ENCODE measurements at places on chromosomes 2 and 18.

GRCh38 chr2:157173740-157174184 lies 83.7 kb upstream of the GALNT5 start:
- DNase-seq = no peak

DNA sequence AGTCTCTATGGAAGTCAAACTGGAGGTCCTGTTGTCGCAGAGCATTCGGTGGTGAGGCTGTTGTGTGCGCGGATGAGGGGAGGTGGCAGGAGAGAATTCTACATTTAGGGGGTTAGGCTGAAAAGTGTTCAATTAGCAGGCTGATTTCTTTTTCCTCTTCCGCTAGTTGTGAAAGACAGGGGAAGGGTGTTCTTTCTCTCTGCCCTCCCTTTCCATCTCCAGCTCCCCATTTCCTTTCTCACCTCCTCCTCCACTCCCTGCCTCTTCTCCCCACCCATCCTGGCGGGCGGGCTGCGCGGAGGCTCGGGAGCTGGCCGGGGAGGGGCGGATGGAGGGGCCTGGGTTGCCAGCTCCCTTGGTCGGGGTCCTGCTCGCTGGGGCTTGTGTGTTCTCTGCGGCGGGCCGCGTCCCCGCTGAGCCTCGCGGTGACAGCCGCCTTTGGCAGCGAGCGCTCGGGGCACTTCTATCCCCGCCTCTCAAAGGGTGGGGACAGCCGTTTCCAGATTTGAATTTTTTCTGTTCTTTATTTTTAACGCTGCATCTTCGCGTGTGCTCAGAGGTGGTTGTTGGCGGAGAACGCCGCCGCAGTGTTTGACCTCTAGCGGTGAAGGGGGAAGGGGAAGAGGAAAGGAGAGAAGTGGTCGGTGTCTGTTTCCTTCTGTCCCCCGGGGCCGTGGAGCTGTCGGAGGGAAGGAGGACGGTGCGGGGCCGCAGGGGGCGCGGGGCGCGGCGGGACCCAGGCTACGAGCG lies 3.6 kb downstream of the SOX11 start:
- DNase-seq = no peak

GRCh38 chr2:117523267-117523666 lies 291.2 kb upstream of the DDX18 start:
- no peak for DNase-seq

DNA sequence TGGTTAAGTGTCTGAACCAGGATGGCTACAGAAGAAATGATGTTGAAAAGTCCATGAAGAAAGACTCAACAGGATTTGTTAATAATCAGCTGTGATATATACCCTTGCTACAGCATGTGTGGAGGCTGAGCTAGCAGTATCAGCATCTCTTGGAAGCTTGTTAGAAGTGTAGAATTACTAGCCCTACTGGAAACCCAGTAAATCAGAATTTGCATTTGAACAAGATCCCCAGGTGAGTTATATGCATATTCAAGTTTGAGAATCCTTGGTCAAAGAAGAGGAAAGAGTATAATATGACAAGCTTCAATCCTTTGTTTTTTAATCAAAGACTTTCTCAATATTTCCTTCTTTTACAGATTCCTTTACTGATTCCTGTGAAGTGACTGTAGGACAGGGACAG lies 109.0 kb upstream of the KCNJ3 start:
- no peak for DNase-seq

DNA sequence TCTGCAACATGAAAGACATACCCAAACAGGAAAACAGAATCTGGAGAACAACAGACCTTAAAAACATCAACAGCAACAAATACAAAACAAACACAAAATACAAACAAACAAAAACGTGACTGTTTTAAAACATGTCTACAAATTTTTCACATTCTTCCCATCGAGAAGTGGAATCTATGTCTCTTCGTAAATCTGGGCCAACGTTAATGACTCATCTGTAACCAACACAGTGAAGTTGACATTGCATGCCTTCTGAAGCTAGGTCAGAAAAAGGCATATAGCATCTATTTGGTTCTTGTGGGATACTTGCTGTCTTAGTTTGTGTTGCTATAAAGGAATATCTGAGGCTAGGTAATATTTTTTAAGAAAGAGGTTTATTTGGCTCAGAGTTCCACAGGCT lies 269.0 kb upstream of the FBXO11 start:
- no peak for DNase-seq

DNA sequence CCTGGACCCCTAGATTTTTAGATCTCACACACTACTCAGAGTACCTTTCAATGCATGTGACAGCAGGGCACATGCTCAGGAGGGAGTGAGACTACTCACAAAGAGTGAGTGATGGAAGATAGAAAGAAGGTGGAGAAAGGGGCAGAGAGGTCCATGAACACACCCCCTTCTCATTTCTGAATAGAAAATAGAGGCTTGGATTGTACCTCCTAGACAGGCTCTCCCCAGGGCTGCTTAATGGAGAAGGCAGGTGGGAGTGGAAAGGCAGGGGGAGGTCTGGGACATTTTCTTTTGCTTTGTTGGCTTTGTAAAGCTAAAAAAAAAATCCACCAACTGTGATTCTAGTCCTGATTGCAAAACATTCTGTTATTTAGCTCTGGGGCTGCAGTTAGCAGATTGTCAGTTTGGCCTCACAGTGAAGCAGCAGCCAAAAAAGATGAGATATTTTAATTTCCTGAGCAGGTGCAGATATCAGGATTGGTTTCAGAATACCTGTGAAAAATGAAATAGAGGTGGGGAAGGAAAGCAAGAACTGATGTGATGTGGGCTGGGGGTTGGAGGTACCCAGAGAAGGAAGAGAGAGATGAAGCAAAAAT lies 119.3 kb upstream of the GYPC start:
- no peak for DNase-seq

- peak; percentile 12 for DNase-seq
Observed at GRCh38 chr2:113700186-113700841, 56.1 kb downstream of the SLC35F5 start.

DNA sequence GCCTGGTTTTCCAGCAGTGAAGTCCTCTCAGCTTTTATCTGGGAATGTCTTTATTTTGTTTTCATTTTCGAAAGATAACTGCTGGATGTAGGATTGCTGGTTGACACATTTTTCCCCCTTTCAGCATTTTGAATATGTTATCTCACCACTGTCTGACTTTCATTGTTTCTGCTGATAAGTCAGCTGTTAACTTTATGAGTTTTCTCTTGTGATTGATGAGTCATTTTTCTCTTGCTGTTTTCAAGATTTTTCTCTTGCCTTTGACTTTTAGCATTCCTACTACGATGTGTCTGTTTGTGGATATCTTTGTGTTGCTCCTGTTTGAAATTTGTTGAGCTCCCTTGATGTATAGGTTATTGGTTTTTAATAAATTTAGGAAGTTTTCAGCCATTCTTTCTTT lies 85.5 kb downstream of the AGPS start:
- no peak for DNase-seq

DNA sequence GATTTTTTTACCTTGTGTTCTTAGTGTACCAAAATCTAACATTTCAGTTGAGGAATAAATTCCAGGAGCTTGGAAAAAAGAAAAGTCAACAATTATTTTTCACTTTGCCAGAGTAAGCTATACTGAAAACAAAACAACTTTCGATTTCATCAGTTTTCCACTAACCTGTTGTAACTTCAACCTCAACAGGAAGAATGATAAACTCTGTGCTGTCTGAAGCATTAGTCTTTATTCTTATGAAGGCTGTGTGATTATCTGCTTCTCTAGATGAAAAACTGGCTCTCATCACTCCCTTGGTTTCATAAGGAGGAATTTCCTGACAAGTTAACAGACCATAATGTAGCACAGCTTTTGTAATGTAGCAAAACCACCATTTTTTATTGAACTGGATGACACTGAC lies 121.2 kb downstream of the ZAP70 start:
- DNase-seq = no peak

DNA sequence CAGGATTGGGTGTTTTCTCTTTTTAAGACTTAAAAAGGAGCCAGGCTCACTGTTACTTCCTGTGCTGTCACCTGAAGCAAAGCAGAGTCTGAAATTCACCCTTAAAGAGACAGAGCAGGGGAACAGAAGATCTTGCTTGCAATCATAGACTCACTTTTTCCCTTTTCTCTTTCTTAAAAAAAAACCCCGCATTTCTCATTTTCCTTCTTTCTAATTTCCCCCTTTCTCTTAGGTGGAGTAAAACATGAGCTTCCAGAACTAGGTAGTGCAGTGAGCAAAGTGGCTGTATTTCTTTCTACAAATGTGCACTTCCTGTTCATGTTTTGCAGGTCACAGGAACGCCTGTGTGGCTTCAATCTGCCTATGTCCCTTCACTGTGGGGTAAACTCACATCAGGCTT lies 381.2 kb downstream of the LPIN1 start:
- DNase-seq = no peak

GRCh38 chr2:114128725-114129124 lies 238.8 kb downstream of the ACTR3 start:
- no peak for DNase-seq

DNA sequence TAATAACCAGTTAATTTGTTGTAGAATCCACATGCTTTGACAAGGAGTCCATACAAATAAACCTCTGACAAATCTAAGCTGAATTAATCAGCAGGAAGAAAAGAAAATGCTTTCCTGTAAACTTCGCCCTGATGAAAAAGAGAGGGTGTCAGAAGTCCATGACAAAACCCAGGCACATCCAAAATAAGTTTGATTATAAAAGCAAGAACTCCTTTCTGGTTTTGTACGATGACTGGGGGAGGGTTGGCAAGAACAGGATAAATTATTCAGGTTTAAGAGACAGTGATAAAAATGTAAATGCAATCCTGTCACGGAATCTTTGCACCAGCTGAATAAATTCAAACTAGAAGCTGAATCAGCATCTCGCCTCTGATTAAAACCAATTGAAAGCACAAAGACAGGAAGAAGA lies 469.2 kb upstream of the TNP1 start:
- DNase-seq = no peak

DNA sequence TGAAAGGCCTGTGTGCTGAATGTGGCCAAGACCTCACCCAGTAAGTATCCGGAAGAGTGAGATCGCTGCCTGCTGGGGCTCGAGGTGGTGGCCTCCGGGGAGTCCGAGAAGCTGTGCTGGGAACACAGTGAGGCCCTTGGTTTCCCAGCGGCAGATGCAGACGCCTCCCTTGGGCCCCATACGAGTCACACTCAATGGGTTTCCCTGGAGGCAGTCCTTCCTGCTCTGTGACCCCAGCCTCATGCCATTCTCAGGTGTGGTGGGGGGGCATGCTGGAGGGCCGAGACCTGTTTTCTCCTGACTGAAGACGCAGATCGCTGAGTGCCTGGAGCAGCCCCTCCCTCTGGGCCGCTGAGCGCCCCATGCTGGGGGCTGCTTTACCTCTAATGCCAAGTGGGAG lies 15.7 kb downstream of the CTDP1 start:
- DNase-seq = no peak

- no peak for DNase-seq
Observed at GRCh38 chr2:149353421-149353820, 23.0 kb downstream of the LYPD6 start.

- no peak for DNase-seq
Observed at GRCh38 chr18:8835521-8835953, 130.2 kb downstream of the MTCL1 start.

DNA sequence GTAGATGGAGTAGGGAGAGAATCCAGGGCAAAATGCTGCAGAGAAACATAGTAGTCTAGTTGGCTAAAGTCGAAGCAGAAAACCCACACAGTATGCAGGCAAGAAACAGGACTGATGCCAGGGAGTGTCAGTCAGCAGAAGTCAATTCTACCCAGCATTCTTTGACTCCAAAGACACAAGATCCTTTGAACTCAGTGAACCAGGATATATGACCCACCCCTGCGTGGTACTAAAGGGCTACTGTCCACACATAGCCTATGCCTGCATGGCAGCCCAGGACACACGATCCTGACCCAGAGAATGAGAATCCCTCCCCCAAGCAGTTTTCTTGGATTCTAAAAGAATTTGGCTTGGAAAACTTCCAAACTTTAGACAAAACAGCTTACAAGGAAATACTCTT lies 42.5 kb downstream of the ALK start:
- no peak for DNase-seq

GRCh38 chr2:98087447-98088020 lies 567 bp downstream of the VWA3B start:
- no peak for DNase-seq

- DNase-seq = no peak
Observed at GRCh38 chr18:30359521-30359920, 683.0 kb downstream of the DSC3 start.

GRCh38 chr18:3554811-3555427 lies 104.9 kb downstream of the TGIF1 start:
- DNase-seq = no peak

GRCh38 chr2:60867848-60868247 lies 13.5 kb upstream of the REL start:
- peak; percentile 21 for DNase-seq

DNA sequence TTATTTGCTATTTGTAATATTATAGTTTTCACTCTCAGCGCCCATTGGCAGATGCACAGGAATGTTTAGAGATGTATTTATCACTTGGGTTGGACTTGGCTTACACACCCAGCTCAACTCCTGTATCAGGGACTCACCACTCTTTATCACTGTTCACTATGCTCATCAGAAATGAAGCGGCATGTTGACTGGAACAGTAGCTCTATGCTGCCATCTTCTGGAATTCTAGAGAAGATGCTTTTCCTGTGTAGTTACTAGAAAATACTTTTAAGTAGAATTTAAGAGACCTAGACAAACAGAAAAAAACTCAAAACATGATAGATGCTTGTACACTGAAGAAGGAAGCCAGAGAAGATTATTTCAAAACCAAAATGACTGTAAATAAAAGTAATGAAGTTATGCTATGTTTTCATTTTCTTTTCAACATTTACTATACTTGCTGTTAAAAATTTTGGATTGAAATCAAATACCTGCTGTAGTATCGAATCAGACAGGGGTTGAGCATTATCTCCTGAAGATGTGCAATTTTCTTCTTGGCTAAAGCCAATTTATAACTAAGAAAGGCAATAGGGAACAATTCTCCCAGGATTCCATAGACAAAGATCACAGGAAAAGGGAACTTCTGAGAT lies 47.4 kb upstream of the NXPH2 start:
- DNase-seq = no peak

DNA sequence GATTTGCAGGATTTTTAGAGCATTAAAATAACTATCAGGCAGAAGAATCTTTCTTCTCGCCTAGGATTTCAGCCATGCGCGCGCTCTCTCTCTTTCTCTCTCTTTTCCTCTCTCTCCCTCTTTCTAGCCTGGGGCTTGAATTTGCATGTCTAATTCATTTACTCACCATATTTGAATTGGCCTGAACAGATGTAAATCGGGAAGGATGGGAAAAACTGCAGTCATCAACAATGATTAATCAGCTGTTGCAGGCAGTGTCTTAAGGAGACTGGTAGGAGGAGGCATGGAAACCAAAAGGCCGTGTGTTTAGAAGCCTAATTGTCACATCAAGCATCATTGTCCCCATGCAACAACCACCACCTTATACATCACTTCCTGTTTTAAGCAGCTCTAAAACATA lies 137.0 kb downstream of the MEIS1 start:
- DNase-seq = no peak

- no peak for DNase-seq
Observed at GRCh38 chr2:214987261-214987660, 151.2 kb downstream of the ABCA12 start.

DNA sequence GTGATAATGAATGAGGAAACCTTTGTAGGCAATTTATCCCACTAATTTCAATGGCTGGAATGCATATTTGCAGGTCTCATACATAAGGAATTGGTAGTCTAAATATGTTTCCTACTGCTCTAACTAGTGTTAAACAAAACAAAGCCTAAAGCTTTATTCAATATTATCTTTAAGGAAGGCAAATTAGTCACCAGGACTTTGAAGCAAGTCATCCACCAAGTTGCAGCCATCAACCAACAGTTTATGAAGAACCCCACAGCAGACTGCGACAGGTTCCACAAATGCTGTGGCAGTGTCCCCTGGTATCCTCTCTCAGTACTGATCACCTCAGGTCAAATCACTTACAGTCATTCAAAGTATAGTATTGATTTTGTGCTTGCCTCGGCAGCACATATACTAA lies 181.5 kb upstream of the ZFP36L2 start:
- DNase-seq = no peak

Measured in activated gamma-delta T cell treated with Interleukin-2 at 50 U/mL for 16 hours (primary cell).